ENCODE measurements at places on chromosomes 13 and 19.

GRCh38 chr19:41500443-41500842 is 57.5 kb downstream of the ERICH4 start:
- DNase-seq = no peak

- no peak for DNase-seq
Observed at GRCh38 chr19:45455707-45456499, 11.9 kb upstream of the FOSB start.

DNA sequence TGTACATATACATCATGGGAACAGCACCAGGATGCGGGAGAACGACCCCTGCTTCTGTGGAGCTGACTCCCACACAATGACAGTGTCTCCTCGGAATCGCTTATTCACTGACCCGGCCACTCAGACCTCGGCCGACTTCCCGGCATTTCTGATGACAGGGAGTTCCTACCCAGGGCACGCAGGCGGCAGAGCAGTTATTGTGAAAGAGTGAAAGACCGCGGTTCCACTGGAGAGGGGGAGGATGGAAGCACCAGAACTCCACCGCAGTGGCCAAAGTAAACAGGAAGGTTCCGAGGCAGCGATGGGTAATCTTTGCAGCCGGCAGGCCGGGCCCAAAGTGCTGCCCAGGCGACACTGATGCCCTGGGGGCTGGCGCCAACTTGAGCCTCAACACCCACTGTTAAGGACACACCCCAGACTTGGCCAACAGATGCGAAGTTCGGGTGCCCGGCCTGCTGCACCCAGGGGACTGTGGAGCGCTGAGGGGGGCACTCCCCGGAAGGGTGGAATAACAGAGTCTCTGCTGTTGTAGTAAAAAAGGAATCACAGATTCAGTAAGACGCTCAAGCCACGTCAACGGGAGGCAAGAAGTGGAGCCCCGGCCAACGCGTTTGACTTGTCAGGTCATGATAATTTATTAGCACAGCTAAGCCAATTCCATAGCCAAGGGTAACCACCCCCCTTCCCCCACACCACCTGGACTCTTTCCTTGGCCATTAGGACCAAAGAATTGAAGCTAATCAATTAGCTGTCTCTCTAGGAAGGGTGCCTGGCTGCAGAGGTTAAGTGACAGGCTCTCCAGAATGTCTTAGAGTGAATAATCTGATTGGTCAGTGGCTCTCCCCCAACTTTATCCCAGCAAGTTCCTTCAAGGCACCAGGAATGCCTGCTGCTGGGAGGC is 5.8 kb downstream of the MLLT1 start:
- no peak for DNase-seq

GRCh38 chr19:8017808-8018207 is 12.4 kb upstream of the ELAVL1 start:
- DNase-seq = no peak

DNA sequence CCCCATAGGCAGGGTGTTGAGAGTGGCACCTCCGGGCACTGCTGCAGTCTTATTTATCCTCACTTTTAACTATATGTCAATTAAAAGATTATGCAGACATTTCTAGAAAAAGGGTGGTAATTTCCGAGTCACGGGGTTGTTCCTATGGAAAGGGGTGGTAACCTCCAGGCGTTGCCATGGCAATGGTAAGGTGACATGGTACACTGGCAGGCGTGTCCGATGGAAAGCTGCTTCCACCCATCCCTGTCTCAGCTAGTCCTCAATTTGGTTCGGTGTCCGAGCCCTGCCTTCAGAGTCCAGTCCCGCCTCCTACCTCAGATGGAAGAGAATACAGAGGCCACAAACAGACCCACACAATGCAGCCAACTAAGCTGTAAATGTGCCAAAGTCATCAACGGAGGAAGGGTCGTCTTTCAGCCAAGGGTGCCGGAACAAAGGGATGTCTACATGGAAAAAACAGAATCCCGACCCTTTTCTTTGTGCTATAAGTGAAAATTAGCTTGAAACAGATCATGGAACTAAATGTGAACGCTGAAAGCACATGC is 72.6 kb upstream of the C13orf46 start:
- no peak for DNase-seq
